ENCODE measurements at places on chromosomes 11 and 22.
A peak's percentile ranks its signal among the peaks of the same experiment; 100 is the strongest.

- peak; percentile 27 for DNase-seq
Observed at GRCh38 chr11:47225552-47226400, 11.0 kb downstream of the DDB2 start.

GRCh38 chr11:63508009-63508408 lies 2.1 kb downstream of the LGALS12 start:
- no peak for DNase-seq

DNA sequence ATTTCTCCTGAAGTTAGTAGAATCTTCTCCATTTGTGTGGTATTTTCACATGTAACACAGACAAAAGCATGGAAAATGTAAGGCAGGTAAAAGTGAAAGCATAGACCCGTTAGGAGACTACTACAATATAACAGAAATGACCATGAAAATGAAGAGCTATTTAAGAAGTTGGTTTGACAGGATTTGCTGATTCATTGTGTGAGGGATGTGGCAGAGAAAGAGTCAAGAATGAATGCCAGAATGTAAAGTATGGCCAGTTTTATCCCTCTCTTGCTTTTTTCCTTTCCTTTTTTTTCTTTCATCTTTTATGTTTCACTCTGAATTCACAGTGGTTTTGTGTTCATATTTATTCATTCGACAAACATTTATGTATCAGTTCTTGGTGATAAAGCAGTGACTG lies 115.9 kb downstream of the ARFGAP2 start:
- DNase-seq: peak; percentile 52

DNA sequence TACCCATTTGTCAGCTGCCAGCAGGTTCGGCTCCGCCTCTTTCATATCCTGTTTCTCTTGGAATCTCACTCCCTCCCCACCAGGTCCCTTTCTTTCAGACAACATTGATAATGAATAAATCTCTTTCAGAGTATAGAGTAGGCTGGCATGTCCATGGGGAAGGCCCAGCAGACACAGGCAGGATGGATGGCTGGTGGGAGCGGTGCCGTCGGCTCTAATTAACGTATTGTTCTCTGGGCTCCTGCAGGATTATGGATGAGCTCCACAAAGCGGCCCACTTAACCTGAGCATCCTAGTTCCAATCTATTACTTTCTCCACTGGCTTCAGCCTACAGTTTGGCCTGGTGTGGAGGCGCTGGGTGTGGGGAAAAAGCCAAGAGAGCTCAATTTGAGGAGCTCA lies 588.0 kb downstream of the BUD13 start:
- DNase-seq: no peak

GRCh38 chr22:36235585-36235984 lies 3.7 kb downstream of the APOL2 start:
- DNase-seq: no peak

- peak; percentile 1 for DNase-seq
Observed at GRCh38 chr22:34761111-34761510, 304.8 kb upstream of the ISX start.

DNA sequence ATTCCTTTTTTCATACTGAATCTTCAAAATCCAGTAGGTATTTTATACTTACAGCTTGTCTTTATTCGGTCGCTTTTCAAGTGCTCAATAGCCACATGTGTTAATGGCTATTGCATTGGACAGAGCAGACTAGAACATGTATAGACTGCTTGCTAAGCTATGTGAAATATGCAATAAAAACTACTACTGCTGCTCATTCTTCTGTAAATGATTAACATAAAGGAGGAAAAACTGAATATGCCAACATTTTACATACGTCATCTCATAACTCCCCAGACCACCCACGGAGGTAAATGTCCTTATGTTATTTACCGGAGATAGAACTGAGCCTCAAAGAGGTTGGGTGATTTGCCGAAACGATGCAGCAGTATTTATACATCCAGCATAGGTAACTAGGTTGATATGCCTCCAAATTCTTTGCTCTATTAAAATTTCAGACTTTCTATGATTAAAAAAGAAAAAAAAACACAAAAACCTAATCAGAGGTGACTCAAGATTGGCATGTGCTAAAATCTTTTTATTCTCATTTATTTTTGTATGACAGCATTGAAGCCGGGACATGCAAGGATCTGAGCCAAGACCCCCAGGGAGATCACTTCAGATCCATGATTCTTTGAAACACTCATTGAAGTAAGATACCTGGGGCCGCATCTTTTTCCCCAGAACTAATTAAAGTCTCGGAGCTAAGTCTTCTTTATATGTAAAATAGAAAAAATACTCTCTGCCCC lies 78.5 kb upstream of the OR5AK2 start:
- peak; percentile 76 for DNase-seq

DNA sequence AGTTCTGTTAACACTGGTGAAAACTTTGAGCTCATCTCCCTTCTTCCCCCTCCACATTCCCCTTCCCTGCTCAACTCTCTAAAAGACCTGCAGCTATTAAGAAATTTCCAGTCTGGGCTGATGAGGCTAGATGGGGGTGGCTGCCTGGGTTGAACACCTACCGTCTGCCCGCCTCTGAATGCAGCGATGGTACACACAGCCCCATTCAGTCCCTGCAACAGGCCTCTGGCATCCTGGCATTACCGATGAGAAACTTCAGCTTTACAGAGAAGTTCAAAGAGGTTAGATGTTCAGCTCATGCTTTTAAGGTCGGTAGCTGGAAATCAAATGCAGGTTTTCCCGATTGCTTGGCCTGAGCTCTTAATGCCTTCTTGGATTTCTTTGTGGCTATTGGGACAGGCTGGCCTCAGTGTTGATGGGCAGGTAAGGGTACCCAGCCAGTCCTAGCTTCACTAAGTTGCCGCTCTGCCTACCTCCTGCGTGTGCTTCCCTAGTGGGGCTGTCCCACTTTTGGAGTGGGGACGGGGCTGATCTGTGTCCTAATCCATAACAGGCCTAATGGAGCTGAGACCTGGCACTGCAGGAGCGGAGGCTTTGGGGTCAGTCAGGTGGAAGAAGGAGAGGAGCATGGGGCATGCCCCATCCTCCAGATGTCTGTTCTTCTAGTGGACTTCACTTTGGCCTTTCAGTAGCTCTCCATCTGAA lies 49.1 kb downstream of the ZBTB16 start:
- DNase-seq: no peak

- DNase-seq: no peak
Observed at GRCh38 chr22:26597026-26597425, 7.1 kb upstream of the TPST2 start.
